Activated naive CD8-positive, alpha-beta T cell treated with anti-CD3 and anti-CD28 coated beads, Interleukin-2, amount 10 ng/mL, durations not matched to agents 7 days and 5 days (primary cell): ENCODE measurements at places on chromosomes 13 and 19. TPM values are rescaled to one million over a fixed set of nuclear protein-coding genes. Genes with fewer than 3 reads are reported as not detected.

DNA sequence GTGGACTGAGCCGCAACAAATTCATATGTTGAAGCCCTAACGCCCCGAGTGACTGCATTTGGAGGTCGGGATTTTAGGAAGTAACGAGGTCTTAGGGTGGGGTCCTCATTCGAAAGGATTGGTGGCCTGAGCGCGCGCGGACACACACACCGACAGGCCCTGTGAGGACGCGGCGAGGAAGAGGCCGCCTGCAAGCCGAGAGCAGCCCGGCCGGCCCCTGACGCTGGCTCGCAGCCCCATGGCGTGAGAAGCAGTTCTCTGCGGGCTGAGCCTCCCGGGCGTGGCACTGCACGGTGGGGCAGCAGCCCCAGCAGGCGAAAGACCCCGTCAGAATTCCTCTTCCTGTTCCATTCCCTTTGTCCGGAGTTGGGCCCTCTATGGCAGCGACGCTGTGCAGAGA lies 131.2 kb downstream of the CRYL1 start:
- no peak for DNase-seq

DNA sequence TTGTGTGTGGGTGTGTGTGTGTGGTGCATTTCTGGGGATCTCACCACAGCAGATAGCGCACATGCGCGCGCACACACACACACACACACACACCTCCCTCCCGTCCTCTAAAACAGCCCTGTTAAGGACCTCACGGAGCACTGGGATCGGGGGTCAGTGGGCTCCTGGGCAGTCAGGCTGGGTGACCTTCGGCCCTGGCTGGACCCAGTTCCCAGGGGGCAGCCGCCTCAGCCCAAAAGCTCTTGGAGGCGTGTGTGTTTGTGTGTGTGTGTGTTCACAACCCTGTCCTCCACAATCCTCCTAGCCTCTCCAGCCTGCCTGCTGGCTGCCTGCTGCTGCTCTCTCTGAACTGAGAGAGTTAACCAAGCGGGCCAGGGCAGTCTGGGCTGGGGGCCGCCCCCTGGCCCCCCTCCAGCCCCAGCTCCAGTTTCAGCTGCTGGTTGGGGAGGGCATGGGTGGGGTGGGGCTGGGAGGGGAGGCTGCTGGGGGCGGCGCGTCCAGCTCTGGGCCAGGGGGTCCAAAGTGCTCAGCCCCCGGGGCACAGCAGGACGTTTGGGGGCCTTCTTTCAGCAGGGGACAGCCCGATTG lies at the start of gene FXYD1:
TSS of gene FXYD1 (plus strand) at position 520 of the 588 bp plus-strand sequence. CDS start 1,256 bp downstream, outside the sequence.
- DNase-seq, result no peak

Gene DNAAF3
- not detected for total RNA-seq

GRCh38 chr13:37109051-37109678 lies 3.7 kb upstream of the CSNK1A1L start:
- DNase-seq, result no peak

DNA sequence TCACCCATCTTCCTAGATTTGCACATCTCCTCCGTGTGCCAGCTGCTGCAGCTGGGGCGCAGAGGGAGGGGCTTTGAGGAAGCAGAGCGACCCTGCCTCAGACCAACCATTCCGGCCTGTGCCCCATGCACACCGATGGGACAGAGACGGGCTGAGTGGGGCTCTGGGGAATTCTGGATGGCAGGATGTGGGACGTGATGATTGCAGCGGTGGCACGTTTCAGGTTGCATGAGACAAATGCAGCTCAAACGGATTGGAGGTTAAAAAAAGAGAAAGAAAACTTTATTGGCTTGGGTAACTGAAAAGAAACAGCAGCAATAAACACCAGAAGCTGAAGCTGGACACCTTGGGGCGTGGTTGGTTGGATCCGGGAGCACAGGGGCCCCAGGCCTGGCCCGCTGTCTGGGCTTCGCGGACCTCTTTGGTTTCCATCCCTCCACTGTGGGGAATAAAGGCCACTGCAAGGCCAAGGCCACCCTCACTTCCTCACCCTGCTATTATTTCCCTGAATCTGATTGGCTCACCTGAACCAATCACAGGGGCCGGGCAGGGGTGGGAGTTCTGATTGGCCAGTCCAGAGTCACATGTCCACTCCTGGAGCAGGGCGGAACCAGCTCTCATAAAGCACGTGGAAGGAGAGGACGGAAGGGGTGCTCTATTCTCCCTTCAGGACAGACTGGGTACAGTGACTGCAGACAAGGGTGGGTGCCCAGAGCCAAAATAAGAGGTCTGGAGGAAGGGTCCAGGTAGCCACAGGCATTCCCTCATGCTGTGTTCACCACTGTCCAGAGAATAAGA lies 6.1 kb upstream of the ZNF787 start:
- no peak for DNase-seq

DNA sequence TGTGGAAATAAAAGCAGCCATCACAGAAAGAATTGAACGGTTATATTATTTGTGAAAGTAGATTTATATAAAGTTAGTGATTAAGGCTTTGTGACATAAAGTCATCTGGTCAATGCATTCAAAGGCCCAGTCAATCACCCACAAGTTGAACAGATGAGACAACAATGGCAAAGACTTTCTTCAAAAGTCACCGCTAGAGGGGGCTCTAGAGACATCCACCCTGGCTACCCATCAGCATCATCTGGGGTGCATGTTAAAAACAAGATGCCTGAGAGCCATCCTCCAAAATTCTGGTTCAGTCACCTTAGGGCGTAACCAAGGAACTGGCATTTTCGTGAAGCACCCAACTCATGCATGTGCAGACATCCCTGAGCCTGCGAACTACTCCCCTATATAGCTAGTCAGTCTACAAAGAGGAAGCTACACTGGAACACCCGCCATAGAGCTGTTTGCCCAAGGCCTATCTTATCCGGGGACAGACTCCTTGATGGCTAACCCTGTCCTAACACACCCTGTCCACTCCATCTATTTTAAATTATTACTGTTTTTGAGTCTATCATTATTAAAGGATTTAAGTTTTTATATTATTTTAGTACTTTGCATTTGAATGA lies 970.5 kb downstream of the UQCRFS1 start:
- DNase-seq, result no peak

Gene B9D2
- 13.0 TPM for total RNA-seq

DNA sequence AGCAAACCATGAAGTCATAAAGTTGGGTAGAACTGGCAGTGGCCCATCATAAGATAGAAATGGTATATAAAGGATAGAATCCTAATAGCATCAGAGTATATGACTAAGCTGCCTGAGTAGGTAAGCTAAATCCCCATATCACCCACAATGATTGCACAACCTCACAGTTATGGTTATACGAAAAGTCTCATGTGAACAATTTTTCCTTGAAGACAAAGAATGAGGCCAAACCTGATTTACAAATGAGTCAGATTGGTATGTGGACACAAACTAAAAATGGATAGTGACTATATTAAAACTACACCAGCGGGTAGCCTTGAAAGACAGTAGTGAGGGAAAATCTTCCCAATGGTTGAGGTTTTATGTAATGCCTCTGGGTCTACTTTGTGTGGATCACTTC lies 40.9 kb upstream of the UFM1 start:
- no peak for DNase-seq

DNA sequence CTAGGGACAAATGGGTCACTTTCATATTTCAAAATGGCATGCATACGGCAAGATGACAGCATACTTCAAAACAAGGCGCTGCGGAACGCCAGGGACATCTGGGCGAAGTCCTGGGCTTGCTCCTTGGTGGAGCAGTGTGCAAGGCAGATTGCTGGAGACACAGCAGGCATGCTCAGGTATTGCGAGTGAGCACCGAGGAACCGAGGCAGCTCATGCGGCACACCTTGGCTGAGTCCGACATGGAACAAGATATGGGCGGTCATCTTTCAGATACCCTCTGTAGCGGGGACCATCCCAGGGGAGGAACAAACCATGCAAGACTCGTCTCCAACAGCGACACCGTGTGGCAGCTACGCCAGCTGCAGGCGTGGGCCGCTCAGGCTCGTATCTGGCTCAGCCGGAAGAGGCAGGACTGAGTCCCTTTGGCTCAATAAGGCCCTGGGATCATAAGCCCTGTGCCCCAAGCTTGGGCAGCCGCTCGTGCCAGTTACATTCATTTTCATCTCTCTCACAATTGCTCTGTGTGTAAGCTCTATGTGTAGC lies 112.4 kb downstream of the NUFIP1 start:
- no peak for DNase-seq

Gene SPC24
- 65.4 TPM for total RNA-seq

GRCh38 chr13:114066956-114067355 lies 65.5 kb downstream of the RASA3 start:
- no peak for DNase-seq

DNA sequence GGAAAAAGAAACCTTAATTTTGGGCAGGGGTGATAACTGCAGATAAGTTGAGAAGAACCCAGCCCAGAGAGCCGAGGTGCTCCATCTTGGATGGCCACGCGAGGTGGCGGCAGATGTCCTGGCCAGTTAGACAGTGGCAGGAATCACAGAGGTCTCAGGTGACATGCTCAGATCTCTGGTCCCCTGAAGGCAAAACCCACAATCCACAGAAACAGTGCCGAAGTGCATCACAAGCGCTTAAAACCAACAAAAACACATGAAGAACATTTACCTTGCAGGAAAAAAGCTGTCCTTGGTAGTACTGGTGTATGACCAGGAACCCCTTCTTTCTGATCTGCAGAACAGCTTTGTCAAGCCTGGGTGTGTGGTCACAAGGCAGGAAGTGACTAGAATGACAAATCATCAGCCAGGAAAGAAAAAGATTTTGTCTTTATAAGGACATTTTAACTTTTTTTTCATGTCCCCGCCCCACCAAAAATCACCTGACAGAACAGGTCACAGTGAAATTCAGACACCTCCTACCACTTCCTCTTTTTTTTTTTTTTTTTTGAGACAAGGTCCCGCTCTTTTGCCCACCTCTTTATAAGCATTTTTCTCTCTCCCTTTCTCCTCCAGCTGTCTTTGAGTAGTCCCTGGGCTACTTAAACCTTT lies at the start of gene LCP1:
TSS of gene LCP1 (minus strand) at position 338 of the 651 bp plus-strand sequence. CDS start 22,515 bp downstream, outside the sequence.
- DNase-seq, result peak; percentile 69

- DNase-seq, result no peak
Measured at GRCh38 chr13:40758811-40759210, 12.2 kb downstream of the MRPS31 start.

DNA sequence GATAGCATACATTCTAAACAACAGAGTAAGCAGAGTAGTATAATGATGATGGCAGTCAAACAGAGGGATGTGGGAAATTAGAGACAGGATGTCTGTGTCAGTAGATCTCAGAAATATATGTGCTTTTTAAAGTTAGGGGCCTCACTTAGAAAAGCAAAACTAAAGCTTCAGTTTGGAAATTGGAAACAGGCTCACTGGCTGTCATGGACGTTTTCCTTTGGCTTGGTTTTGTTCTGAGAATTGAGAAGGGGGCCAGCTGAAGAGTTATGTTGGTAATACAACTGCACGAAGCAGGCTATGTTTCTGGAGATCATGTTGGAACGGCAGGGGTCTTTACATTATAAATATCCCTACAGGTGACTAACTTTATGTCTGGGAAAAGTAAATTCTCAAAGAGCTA lies 261.3 kb downstream of the LMO7 start:
- no peak for DNase-seq

GRCh38 chr13:42177189-42177588 lies 94.8 kb upstream of the AKAP11 start:
- no peak for DNase-seq

DNA sequence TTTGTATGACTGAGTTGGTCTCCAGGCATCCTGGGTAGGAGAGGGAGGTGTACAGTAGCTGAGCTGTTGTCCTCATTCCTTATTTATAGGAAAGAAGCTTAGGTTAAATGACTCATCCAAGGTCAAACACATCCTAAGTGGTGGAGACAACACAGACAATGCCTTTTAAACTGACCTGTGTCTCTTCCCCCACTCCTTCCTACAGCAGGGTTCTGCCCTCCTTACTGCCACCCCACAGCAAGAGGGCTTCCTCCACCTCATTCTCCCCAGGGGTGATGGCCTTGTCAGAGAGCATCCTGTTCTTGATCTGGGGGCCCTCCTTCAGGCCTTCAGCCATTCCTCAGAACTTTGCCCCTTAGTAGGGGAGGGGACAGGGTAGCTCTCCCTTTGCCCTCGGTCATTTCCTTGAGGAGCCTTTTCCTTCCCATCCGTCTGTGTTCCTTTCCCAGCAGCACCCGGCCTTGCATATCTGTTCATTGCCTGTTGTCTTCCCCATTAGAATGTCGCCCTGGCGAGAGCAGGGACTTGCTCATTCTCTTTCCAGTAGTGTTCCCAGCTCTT lies 48.2 kb upstream of the GPI start:
- DNase-seq, result no peak

Gene KLF1
- total RNA-seq, result 0.19 TPM

DNA sequence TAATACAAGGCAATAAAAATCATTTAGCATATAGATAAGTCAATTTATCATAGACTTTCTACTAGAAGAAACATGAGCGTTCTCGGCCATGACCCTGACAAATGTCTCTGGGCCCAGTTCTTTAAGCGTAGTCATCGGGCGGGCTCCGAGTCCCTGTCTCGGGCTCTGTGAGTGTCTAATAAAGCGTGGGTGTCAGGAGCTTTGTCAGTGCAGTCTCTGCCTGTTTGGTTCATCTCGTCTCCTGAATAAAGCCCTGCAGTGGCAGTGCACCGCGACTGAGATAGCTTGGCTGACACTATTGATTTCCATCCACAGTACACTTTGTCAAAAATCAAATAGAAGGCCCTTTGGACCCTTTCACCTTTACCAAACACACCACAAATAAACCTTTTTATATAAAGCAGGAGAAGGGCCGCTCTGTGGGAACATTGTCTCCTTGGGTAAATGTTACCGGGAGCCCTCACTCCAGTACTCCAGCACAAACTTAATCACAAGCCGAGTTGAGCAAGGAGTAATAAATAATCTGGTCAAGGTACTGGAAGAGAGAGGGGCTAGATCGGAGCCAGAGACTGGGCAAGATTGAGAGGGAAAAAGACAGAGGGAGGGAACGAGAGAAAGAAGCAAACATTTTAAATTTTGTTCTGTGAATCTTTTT lies 368.2 kb upstream of the TSHZ3 start:
- DNase-seq, result no peak

Gene B3GNT8
- 2.2 TPM for total RNA-seq

DNA sequence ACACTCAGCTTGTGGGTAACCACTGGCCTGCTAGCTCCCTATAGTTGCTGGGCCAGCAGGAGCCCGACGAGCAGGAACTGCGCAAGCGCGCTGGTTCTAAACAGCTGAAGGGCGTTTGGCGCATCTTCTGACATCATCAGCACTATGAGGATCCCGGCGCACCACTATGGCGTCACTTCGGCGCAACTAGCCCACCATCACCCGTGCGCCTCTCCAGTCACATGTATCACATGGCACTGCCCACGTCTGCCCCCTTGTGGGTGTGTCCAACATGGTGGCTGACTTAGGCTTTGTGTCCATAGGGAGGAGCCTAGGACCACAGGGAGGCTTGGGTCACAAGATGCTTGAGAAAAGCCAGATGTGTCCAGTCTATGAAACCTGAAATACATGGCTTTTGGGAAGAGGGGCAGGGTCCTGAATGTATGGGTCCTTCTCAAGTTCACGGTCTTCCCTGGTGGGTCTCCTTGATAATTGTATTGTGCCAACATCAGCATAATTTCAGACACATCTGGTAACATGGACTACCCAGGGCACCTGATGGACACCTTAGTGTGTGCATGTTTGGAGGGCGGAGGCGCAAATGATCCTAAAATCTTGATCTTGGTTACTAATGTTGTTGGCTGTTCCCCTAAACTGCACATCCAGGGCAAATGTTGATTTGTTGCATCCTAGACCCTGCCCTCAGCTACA lies 18.0 kb downstream of the KLK4 start:
- no peak for DNase-seq

Gene ZNF285
- 3.3 TPM for total RNA-seq

- no peak for DNase-seq
Measured at GRCh38 chr13:73880365-73880764, 253.8 kb downstream of the KLF12 start.

GRCh38 chr13:35791184-35791851 lies 314.8 kb upstream of the MAB21L1 start:
- DNase-seq, result no peak
